ENCODE measurements at places on chromosomes 6 and 20. TPM values are rescaled to one million over a fixed set of nuclear protein-coding genes. Genes with fewer than 3 reads are reported as not detected.

Gene C6orf58
- total RNA-seq: 0.82 TPM

Gene B3GAT2
- 1.2 TPM for total RNA-seq

Gene RHAG
- not detected for total RNA-seq

DNA sequence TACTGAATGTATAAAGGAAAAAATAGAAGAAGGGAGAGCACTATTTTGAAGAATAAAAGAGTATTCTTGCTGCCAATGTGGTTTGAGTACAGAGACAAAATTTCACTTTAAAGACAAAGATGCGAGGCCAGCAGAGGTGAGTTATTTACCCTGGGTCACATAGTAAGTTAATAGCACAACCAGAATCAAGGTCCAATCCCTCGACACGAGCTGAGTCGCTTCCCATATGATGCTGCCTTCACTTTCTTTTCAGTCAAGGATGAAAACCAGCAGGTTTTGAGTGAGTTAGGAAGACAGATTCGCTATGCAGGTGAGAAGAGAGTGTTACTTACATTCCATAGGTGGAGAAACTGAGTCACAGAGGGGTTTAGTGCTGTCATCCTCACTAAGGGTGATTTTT, 75.8 kb downstream of the F13A1 start:
- H3K4me3 ChIP-seq: no peak overlapping the region
- peaks cover 4% of the 10 kb centered on the region for H3K4me1 ChIP-seq
- H3K36me3 ChIP-seq: no peaks in the 10 kb centered on the region
- DNase-seq: no peak

Gene CST2
- not detected for total RNA-seq

GRCh38 chr6:134472661-134473060, 154.7 kb upstream of the SGK1 start:
- H3K27ac ChIP-seq: no peak overlapping the region
- no peak overlapping the region for H3K4me3 ChIP-seq
- H3K27me3 ChIP-seq: no peaks in the 10 kb centered on the region
- H3K4me1 ChIP-seq: peaks cover under 1% of the 10 kb centered on the region
- DNase-seq: no peak
